ENCODE measurements at places on chromosomes 16 and 17.
A peak's percentile ranks its signal among the peaks of the same experiment; 100 is the strongest.

DNA sequence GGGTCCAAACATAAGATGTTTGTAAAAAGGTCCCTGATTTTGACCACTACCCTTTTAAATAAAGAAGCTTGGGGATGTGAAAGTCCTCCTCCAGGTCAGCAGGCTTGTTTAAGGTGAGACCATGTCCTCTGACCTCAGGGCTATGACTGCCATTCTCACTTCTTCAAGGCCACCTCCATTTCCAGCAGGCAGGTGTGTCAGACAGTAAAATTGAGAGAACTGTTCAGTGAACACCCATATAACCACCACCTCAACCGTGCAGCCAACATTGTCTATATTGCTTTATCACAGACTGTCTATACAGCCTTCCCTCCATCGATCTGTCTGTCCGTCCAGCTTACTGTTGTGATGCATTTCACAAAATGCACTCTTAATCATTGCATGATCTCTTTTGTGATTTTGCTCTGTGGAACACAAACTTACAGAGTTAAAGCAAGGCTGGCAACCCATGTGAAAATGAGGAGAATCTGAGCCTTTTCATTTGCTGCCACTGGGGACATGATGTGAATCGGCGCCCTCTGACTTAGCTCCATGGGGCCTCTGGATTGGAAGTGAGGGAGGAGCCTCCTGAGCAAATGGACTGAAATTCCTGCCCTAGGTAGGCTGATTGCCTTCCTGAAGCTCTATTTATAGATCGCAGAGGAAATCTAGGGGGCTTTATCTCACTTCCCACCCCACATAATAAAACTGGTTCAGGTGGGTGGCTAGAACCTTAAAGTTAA lies 53.8 kb downstream of the ZNRF1 start:
- DNase-seq: no peak

GRCh38 chr17:44919411-44919810 lies 4.1 kb upstream of the GFAP start:
- no peak for DNase-seq

GRCh38 chr17:77478899-77479298 lies 338.1 kb downstream of the SEC14L1 start:
- DNase-seq: no peak

DNA sequence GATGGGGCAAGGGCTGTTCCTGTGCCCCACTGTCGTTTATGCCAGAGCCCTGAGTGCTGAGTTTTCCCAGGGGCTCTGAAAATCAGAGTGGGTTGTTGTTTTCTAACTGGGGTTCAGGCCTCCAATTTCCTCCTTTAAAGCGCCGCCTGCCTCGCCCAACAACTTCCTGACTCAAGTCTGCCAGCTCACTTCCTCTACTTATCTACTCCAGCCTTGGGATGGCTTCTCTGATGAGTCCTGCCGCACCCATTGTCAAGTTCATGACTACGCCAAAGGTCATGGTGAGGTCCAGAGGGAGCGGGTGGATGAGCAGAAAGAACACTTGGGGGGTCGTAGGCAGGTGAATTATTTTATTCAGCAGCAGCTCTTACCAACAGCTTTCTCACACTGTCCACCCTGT lies 104.7 kb downstream of the UTP18 start:
- DNase-seq: no peak

DNA sequence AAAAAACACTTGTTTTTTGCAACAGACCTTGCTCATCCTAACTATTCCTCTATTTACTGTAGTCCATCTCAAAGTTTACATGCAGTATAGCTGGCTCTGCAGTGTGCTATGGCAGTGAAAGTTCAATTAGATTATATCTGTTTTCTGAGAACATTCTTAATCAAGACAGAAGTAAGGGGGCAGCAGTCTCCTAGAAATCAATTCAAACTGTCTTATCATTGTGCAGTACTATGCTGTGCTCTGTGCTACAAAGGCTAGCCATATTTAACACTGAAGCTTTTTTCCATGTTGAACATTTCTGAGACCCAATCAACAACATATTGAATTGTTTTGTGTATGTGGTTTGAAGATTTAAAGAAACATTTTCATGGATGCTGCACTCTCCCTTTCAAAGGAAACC lies 11.4 kb downstream of the NETO2 start:
- DNase-seq: no peak

DNA sequence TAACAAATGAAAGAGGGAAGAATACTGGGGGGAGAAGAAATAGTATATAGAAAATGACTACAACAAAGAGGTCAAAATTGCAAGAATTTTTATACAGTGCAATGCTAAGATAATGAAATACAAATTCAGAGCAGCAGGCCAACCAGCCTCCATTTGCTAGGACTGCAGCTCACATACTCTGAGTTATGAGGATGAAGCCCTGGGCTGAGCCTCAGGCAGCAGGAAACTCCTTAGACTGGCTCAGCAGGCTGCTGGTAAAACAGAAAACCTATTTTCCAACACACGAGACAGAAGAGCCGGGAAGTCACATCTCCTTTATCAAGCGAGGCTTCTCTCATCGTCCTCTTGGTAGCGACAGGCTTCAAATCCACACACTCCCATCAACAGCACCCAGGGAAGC lies 296.5 kb downstream of the SLC39A11 start:
- DNase-seq: no peak

GRCh38 chr16:84597528-84597896 lies 20.4 kb downstream of the COTL1 start:
- DNase-seq: no peak

DNA sequence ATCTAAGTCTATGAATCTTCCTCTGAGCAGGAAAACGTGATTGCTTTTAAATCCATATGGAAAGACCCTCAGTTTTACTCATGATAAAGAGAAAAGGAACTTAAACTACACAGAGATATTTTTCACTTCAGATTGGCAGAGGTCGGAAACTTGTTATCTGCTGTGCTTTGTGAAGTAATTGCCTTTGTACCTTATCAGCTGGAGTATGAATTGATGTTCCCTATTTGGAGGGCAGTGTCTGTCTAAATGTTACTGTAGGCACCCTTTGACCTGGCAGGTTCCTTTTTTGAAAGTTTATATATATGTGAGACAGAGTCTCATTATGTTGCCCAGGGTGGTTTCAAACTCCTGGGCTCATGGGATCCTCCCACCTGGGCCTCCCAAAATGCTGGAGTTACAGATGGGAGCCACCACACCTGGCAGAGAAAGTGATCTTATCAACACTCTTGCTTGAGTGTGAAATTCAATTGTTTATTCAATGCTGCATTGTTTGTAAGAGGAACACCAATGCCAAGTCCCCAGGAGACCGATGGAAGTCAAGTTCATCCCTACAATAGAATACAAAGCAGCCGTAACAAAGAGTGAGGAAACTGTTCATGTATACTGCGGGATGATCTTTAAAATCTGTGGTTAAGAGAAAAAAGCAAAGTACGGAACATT lies 52.3 kb downstream of the ABCC1 start:
- no peak for DNase-seq

- DNase-seq: no peak
Measured at GRCh38 chr17:16881239-16881924, 90.5 kb downstream of the TNFRSF13B start.

- DNase-seq: no peak
Measured at GRCh38 chr17:82943751-82944150, 103.9 kb upstream of the ZNF750 start.

GRCh38 chr17:28792877-28793661 lies 49.3 kb downstream of the TRAF4 start:
- DNase-seq: no peak

DNA sequence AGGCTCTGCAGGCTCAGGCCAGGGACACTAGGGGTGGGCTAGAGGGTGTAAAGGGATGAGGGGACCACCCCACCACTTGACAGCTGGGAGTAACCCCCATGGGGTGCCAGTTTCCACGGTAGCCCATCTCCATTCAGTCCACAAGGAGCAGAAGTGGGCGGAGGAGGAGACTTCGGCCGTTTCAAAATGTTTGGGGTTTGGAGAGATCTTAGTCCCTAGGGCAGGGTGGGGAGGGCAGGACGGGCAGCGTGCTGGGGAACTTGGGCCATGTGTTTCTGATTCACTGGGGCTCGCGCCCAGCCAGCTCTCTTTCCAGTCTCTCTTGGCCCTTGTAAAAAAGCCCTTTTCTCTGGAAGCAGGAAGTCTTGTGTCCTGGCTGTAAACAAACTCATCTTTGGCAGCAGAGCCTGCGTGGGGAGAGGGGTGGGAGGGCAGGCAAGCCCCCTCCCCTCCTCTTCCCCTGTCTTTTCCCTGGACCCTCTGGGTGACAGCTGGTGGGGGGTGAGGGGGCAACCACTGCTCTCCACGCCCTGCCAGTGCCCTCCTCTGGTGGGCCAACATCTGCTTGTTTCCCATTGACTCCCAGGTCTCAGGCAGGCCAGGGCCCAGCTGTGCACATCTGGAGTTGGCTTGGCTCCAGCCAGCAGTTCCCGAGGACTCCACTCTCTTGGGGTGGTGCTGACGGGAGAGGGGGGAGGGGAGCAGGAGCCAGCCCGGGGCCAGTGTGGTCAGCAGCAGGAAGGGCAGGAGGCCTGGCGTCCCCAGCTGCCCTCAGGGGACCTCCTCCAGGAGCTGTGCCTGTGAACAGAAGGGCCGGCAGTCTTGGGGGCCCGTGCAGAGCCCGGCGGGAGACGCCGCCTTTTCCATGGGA lies 8.1 kb downstream of the CYGB start:
- peak; percentile 54 for DNase-seq

GRCh38 chr17:75650874-75651273 lies 16.1 kb downstream of the RECQL5 start:
- DNase-seq: no peak

GRCh38 chr16:66521951-66522771 lies 27.8 kb downstream of the TK2 start:
- no peak for DNase-seq

- no peak for DNase-seq
Measured at GRCh38 chr16:17940584-17941364, 395.8 kb downstream of the NPIPA8 start.

DNA sequence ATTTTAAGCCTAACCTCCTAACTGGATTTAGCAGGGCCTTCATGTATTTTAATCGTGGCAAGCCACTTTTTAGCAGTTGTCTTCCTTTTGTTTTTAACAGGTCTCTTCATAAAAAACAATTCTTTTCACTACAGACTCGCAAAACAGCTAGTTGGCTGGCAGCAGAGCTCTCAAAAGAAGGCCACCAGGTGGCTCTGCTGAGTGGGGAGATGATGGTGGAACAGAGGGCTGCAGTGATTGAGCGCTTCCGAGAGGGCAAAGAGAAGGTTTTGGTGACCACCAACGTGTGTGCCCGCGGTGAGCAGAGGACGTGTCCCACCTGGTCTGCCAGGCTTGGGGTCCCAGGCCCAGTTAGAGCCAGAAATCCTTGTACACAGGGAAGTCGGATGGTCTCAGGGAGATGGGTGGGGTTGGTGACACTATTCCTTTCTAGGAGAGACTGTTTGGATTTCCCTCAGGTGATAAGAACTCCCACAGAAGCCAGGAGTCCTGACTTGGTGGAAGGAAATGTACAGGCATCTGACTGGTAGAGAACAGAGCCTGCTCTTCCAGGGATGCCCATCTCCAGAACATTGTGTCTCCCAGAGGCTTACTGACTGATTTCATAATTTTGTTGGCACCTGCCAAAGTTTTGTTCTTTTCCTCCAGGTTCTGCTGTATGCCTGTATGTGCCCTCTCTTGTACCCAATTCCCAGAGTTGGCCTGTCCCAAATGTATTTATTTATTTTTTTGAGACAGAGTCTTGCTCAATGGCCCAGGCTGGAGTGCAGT lies 14.9 kb upstream of the DDX19A start:
- no peak for DNase-seq

DNA sequence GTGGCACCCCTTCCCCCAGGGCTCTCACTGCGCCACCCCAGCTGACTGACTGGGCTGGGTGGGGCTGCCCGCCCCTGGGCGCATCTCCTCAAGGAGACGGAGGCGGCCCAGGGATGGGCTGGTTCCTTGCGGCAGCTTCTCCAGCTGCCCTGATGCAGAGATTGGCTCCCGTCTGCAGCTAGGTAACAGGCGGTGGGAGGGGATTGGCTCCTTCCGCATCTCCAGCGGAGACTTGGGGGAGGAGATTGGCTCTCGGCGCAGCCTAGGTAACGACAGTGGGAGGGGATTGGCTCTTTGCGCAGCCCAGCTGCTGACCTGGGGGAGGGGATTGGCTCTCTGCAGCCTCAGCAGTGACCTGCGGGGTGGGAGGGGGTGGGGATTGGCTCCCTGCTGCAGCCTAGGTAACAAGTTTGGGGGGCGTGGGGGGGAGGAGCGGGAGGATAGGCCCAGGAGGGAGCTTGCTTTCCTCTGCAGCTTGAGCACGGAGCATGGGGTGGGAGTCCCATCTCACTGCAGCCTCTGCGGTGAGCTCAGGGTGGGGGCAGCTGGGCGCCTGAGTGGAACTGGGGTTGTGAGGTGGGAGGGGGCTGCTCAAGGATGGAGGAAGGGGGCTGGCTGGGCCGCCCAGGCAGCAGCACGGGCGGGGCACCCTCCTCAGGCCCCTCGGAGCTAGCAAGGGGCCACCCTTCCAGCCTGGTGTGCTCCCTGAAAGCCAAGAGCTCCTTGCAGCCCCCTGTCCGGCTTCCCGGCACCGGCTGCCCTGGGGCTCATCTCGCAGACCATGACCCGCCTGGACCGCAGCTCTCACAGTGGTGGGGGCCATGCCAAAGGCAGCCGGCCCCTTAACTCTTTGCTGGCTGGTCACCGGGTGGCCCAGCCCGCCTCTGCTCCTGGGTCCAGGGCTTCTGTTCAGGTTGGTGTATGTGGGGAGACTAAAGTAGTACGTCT lies 6.4 kb downstream of the NFE2L1 start:
- no peak for DNase-seq

All from liver (tissue), 10 donors.